EH (cell line): ENCODE measurements at places on chromosomes 7 and 10.

GRCh38 chr10:89700923-89701241 is 508 bp upstream of the KIF20B start:
- DNase-seq = no peak

- DNase-seq = no peak
Measured at GRCh38 chr10:103871006-103871405, 15.6 kb upstream of the SH3PXD2A start.

DNA sequence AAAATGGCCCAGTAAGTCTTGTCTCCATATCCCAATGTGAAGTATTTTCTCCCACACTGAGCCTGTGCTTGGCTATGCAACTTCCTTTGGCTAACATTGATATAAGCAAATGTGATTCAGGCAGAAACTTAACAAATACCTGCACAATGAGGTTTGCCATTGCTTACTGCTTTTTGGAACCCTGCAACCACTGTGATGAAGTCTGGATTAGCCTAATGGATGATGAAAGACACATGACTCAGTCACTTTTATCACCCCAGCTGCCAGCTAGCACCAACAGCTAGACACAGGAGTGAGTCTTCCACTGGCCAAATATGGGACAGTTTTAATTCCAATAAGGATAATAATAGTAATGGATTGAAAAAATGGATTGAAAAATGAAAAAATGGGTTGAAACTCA is 854.5 kb downstream of the GRM8 start:
- no peak for DNase-seq

DNA sequence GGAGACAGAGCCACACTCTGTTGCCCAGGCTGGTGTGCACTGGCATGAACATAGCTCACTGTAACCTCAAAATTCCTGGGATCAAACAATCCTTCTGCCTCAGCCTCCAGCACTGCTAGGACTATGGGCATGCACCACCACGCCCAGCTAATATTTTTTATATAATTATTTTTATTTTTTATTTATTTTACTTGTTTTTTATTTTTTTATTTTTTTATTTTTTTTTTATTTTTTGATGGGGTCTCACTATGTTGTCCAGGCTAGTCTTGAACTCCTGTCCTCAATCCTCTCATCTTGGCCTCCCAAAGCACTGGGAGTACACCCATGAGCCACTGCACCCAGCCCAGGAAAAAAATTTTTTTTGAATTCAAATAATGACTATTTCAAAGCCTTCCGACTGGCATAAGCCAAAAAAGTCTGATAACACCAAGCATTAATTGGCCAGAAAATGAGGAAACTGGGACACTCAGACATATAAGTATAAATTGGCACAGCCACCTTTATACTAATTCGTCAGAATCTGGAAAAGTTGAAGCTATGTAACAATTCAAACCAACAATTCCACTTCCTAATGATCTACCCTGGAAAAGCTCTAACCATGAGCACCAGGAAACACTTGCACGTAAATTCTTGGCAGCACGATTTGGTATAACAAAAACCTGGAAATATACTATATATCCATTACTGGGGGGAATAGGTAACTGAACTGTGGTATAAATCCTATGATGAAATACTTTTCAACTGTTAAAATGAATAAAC is 6.3 kb downstream of the ZC3HAV1 start:
- no peak for DNase-seq

DNA sequence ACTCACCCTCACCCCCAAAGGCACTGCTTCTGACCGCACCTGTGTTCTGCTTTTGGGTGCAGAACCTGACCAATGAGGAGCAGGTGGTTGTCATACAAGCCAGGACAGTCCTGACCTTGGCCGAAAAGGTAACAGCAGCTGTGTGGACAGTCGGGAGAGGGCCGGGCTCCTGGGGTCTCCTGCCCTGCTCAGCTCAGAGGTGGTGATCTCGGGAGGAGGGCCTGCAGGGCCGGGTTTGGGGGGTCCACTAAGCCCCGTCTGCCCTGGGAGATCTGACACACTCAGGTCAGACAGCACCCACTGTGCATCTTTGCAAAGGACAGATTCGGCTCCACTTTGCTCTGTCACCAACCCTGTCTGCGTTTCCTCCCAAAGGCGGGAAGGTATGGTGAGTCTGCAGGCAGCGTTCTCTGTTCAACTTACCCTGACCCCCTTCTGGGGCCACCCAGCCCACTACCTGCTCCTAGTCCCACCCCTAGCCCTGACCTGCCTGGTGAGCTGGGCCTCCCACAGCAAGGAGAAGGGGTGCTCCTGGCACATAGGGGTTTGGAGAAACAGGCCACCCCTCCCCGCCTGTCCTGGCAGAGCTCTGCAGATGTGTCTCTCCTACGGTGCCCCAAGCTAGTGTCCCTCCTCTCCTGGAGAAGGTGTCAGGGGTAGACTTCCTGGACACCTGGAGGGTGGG is 33.7 kb upstream of the DPYSL4 start:
- DNase-seq = no peak

DNA sequence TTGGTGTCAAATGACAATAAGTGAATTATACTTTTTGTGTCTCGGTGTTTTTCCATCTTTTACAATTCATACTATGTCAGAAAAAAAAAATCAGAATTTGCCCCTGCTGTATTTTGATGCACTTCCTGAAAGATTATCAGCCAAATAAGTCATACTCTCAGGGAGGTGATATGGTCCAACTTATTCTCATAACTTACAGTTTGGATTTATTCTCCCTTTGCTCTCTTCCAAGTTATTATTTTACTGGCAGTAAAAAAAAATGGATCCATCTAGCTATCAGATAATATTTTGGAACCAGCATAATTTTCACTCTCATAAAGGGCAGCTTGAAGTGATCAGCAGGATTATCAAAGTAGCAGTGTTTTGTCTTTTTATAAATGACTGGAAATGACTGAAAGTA is 337.1 kb downstream of the BMPER start:
- DNase-seq = no peak
